ENCODE measurements at places on chromosomes 1 and 21.

GRCh38 chr1:42125552-42125951 is 27.7 kb upstream of the GUCA2B start:
- no peak for DNase-seq

- no peak for DNase-seq
These were observed 165.9 kb downstream of the ADGRL4 start for GRCh38 chr1:78840453-78841271.

GRCh38 chr1:172472495-172472894 is 28.6 kb upstream of the PIGC start:
- no peak for DNase-seq

DNA sequence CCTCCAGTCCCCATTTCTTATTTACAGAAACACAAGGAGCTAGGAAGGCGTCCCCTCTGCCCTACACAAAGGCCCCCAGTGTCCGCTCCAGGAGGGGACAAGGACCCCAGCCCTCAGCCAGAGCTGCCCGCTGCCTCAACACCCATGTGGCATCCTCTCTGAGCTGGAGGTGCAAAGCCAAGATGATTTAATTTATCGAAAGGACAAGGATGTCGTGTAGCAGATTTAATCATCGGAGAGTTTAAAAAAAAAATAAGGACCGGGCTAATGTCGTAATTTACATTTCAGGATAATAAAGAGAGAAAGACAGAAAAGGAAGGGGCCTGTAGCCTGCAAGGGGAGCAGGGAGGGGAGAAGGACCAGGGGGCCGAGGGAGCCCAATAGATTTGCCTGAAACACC is 68.3 kb upstream of the CASZ1 start:
- no peak for DNase-seq

GRCh38 chr1:15244813-15245212 is 2.2 kb upstream of the FHAD1 start:
- DNase-seq = no peak
